Myometrial cell (primary cell): ENCODE measurements at places on chromosomes 13 and 19. TPM values are rescaled to one million over a fixed set of nuclear protein-coding genes. Genes with fewer than 3 reads are reported as not detected.

The GRIN2D gene
- 0.35 TPM in 1 of 2 replicates, not detected in the other for total RNA-seq

The SMIM24 gene
- total RNA-seq: not detected in 2 replicates

The PNMA8C gene
- total RNA-seq: not detected in 2 replicates

The C19orf67 gene
- not detected in 2 replicates for total RNA-seq

The SIGLEC11 gene
- total RNA-seq: not detected in 2 replicates

The TEX29 gene
- total RNA-seq: not detected in 2 replicates

The ZNF112 gene
- total RNA-seq: 2.0 and 2.8 TPM in 2 replicates

The ZNF573 gene
- 5.7 and 5.8 TPM in 2 replicates for total RNA-seq

The CGB2 gene
- not detected in 2 replicates for total RNA-seq

The GPR180 gene
- total RNA-seq: 10.4 and 12.4 TPM in 2 replicates

The CYSLTR2 gene
- not detected in 2 replicates for total RNA-seq

The TNPO2 gene
- total RNA-seq: 14.7 and 26.2 TPM in 2 replicates

The SLC10A2 gene
- total RNA-seq: not detected in 2 replicates

The ICAM5 gene
- 4.3 and 8.4 TPM in 2 replicates for total RNA-seq

The MAP4K1 gene
- total RNA-seq: 1.2 TPM in 1 of 2 replicates, not detected in the other

The OSCAR gene
- under 0.01 TPM in 1 of 2 replicates, not detected in the other for total RNA-seq

The CDC42EP5 gene
- total RNA-seq: 28.4 and 33.2 TPM in 2 replicates

The SLC17A7 gene
- total RNA-seq: not detected in 2 replicates

The TPTE2 gene
- total RNA-seq: not detected in 2 replicates

The ZNF471 gene
- 0.71 and 1.2 TPM in 2 replicates for total RNA-seq

The CAPN12 gene
- total RNA-seq: 0.29 and 0.35 TPM in 2 replicates

The ZNF766 gene
- 7.1 and 9.2 TPM in 2 replicates for total RNA-seq

The TMC4 gene
- not detected in 2 replicates for total RNA-seq

The CEACAM6 gene
- total RNA-seq: not detected in 2 replicates

The MBD3L2 gene
- total RNA-seq: not detected in 2 replicates

The ZNF414 gene
- 2.7 and 14.7 TPM in 2 replicates for total RNA-seq

The ZNF440 gene
- total RNA-seq: 3.9 and 11.0 TPM in 2 replicates

The KLK15 gene
- not detected in 2 replicates for total RNA-seq

The GAS6 gene
- 209 and 217 TPM in 2 replicates for total RNA-seq

The TMEM59L gene
- total RNA-seq: 2.0 TPM in 1 of 2 replicates, not detected in the other

The MBNL2 gene
- 49.3 and 65.4 TPM in 2 replicates for total RNA-seq

The KISS1R gene
- 0.18 TPM in 1 of 2 replicates, not detected in the other for total RNA-seq

The KLK14 gene
- not detected in 2 replicates for total RNA-seq

The FARP1 gene
- 41.5 and 45.0 TPM in 2 replicates for total RNA-seq

The KCNK6 gene
- total RNA-seq: 3.2 and 3.7 TPM in 2 replicates

The LRG1 gene
- total RNA-seq: not detected in 2 replicates

The LIPE gene
- 2.0 and 7.3 TPM in 2 replicates for total RNA-seq

The SHISA7 gene
- total RNA-seq: not detected in 2 replicates

The MYH14 gene
- total RNA-seq: not detected in 2 replicates

The RCBTB1 gene
- total RNA-seq: 13.0 and 18.3 TPM in 2 replicates

The RAB3A gene
- total RNA-seq: 0.18 and 1.4 TPM in 2 replicates

The MYO1F gene
- total RNA-seq: 0.53 and 2.3 TPM in 2 replicates

The SELENOV gene
- total RNA-seq: not detected in 2 replicates

The GPR108 gene
- 51.2 and 59.1 TPM in 2 replicates for total RNA-seq

The ZNF600 gene
- 1.4 and 2.0 TPM in 2 replicates for total RNA-seq

The NPAS1 gene
- under 0.01 and 2.5 TPM in 2 replicates for total RNA-seq

The ZNF808 gene
- total RNA-seq: 2.3 and 6.6 TPM in 2 replicates

The HNRNPUL1 gene
- total RNA-seq: 126 and 129 TPM in 2 replicates

The ZNF497 gene
- not detected in 2 replicates for total RNA-seq
